ENCODE measurements at places on chromosomes 7 and 10.

- no peak for DNase-seq
Measured at GRCh38 chr7:42831006-42831717, 80.7 kb downstream of the C7orf25 start.

DNA sequence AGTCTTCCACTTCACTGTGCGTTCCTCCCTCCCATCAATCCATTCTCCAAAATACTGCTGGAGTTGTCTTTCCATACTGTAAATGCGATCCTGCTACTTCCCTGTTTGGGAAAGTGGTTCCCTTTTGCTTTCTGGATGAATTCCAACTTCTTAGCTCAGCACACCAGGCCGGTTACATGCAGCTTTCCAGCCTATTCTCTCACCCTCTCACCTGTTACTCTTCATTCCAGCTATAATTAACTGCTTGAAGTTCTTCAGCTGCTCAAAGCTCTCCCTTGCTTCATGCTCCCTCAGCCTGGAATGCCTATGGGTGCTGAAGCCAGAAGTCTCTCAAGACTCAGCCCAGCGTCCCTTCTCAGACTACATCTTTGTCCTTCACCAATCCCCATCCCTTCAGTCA is 6.0 kb upstream of the ZNRF2 start:
- no peak for DNase-seq

- no peak for DNase-seq
Measured at GRCh38 chr10:32326119-32326518, 20.8 kb downstream of the EPC1 start.

DNA sequence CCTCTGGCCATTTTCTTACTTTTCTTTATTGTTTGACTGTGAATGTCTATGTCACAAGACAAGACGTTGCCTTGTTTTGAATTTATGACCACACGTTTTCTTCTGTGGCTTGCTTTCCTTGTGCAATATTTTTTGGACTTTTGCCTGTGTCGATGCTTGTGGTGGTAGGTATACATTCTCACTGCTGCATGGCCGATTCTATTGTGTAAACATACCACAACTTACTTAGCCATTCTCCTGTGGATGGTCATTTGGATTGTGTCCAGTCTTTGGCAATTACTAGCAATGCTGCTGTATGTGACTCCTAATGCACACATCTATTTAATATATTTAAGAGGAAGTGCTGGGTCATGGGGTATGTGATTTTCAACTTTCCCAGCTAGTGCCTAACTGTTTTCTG is 18.0 kb upstream of the DLG5 start:
- DNase-seq = peak; percentile 28

DNA sequence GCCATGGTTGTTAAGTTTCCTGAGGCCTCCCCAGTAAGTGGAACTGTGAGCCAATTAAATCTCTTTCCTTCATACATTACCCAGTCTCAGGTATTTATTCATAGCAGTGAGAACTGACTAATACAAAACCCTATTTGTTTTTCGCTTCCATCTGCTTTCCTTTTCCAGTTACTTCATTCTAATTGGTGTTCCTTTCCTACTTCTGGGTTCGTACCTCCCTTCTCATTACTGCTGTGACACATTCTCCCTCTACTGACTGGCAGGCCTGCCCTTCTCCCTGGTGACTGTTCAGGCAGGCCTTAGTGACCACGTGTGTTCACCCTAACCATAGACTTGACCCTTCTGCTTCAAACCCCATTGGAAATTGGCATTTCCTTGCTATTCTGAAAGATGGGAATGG is 37.7 kb downstream of the MTURN start:
- DNase-seq = no peak

GRCh38 chr10:33664070-33664469 is 329.6 kb upstream of the NRP1 start:
- DNase-seq = no peak

DNA sequence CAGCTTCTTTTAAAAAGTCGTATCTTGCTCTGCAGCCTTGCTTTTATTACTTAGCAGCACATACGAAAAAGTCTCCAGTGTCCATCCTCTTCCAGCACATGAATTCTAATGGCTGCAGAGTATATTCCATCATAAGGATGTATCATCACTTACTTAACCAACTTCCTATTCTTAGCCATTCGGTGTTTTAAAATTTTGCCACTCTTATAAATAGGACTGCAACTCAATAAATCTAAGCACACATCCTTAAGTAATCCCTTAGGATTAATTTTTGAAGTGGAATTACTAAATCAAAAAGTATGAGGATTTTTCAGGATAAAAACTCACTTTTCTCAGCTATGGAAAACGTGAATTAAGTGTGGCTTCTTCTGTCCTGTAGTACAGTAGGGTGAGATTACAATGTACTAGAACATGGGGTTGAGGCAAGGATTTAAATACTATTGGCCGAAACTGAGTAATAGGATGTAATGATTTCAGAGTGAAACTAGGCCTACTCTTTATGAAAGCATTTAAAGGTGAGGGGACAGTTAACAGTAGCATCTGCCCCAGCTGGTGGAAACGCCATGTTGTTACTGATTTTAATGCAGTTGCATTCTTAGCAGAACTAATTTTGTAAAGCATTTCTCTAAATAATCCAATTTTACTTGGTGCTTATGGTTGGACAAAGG is 1035.5 kb downstream of the LRMDA start:
- DNase-seq = no peak

GRCh38 chr10:26334232-26334931 is 103.8 kb upstream of the APBB1IP start:
- no peak for DNase-seq

- no peak for DNase-seq
Measured at GRCh38 chr7:15688279-15688626, 1.8 kb upstream of the MEOX2 start.

DNA sequence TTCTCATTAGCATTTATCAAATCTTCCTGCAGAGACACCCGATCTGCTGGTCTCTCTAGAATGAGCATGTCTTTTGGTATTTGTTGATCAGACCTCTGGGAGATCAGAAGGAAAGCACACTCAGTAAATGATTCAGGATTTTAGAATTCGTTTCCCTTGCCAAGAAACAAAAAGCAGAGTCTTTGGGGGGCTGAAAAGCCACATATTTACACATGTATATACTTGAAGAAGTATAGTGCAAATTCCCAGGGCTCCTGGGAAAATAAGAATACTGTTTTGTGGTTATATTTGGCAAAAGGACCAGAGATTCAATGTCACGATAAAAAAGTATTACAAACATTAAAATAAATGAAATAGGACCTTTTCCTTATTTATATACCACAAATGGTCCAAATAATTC is 100.2 kb downstream of the AGMO start:
- no peak for DNase-seq

DNA sequence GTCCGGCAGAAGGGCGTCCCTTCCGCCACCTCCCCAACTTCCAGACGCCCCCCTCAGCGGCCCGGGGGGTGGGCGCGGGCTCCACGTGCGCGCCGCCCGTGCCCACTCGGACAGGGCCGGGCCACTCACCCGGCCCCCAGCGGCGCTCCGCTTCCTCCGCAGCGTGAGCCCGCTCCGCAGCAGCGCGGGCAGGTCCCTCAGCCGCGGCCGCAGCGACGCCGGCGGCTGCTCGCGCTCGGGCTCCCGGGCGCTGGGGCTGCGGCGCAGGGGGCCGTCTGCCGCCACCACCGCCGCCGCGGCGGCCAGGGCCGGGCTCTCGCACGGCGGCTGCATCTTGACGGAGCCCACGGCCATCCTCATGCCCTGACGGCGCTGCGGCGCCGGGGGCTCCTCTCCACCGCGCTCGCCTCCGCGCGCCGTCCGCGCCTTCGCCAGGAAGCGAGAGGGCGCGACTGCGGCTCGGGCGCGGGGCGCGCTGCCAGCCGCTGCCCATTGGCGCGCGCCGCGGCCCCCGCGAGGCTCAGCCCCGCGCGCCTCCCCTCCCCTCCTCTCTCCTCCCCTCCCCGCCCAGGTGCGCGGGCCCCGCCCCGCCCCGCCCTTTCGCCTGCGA is at the start of gene RAPGEF5:
TSS of gene RAPGEF5 (minus strand) at position 454 of the 610 bp plus-strand sequence. CDS start at position 360, 94 bp downstream.
- peak; percentile 31 for DNase-seq

DNA sequence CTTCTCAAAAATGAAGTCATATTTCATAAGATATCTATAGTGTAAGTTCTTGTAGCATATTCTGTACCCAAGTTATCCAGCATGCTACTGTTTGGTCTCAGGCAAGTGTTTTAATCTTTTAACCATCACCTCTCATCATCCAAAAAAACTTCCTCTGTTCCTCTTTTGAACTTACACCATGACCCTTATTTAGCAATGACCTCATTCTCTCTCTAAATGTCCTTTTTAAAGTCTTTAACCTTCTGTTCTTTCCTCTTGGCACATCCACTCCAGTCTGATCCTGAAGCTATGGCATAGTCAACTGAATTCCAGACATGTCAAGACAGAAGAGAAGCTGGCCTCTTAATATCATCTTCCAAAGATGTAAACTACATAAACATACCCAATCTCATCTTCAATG is 26.2 kb downstream of the PPP3CB start:
- no peak for DNase-seq

DNA sequence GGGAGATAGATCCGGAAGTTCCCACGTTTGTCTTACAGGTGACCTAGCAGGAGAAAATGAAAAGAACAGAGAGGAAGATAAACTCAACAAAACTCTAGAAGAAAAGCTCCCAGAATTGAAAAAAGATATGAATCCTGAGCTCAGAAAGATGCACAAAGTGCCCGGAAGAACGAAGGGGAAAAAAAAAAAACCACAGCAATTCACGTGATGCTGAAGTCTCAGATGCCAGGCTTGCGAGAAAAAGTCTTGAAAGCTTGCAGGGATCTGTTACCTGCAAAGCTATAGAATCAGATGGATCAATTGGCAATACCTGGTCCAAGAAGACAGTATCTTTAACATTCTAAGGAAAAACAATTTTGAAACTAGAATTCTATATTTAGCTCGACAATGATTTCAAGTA is 33.5 kb downstream of the CARD11 start:
- no peak for DNase-seq

GRCh38 chr7:107606303-107606702 is 26.3 kb downstream of the BCAP29 start:
- DNase-seq = no peak

GRCh38 chr7:26413007-26413691 is 121.5 kb downstream of the SNX10 start:
- no peak for DNase-seq

GRCh38 chr10:88538048-88538447 is 45.1 kb downstream of the RNLS start:
- DNase-seq = no peak

DNA sequence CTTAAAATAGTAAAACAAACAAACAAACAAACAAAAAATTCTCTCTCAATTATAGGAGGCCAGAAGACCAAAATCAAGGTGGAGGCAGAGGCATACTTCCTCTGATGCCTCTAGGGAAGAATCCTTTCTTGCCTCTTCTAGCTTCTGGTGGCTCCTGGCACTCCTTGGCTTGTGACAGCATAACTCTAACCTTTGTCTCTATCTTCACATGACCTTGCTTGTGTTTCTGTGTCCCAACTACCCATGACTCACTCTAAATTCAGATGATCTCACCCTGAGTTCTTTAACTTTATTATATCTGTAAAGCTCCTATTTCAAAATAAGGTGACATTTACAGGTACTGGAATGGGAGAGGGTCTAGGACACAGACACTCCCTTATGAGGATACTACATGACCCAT is 88.3 kb upstream of the ANTXRL start:
- no peak for DNase-seq

GRCh38 chr7:29604702-29605101 is 41.1 kb downstream of the PRR15 start:
- DNase-seq = no peak

GRCh38 chr7:158500651-158501052 is 87.0 kb downstream of the PTPRN2 start:
- no peak for DNase-seq

DNA sequence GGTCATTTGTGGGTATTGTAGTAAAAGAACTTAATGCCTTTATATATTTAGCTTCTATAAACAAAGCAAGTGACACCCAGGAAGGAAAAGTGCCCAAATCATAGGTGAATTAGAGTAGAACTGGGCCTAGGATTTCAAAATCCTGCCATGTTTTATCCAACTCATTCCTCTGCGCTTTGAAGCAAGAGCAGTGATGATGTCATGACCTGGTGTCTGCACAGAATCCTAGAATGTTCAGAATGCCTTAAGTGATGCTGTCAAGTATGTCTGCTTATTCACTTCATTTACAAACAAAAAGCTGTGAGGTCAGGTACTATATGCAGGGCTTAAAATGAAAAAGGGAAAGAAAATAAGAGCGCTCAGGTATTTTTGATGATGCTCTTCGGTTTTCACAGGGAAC is 737.2 kb upstream of the ANKRD30A start:
- DNase-seq = no peak

- DNase-seq = no peak
Measured at GRCh38 chr10:122326385-122326784, 48.1 kb upstream of the PLEKHA1 start.

- no peak for DNase-seq
Measured at GRCh38 chr7:96238474-96238873, 83.4 kb downstream of the SLC25A13 start.

- peak; percentile 30 for DNase-seq
Measured at GRCh38 chr7:75639071-75639885, 99.5 kb downstream of the HIP1 start.

DNA sequence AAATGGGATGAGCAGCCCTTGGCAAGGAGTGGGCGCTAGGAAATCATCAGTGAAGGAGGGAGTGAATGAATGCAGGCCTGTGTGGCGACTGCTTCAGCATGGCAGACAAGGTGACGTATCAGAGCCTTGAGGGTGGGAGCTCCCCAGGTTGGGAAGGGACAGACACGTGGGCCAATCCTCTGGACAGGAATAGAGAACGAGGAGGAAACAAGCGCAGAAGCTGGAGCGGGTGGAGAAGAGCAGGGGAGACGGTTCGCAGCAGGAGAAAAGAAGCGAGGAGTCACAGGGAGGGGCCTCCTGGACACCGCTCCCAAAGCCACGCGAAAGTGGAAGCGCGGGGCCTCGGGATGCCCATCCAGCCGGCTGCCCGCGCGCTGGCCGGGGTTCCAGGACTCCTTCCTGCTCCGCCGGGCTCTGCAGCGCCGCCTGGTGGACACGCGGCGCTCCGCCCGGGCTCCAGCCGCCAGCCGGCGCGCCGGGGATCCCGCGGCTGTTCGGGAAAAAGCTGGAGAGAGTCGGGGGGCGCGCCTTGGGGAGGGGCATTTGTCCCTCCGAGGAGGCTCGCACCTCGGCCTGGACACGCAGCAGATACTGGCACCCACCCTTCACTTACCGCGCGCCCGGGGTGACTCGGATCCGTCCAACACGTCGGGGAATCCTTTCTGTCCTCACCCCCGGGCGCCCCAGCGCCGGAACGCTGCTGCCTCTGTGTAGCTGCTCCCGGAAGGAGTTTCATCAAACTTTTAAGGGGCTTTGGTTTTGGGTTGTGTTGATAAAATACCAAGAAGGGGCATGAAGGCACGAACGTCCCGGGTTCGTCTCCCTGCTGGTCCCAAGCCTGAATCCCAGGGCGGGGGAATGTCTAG is 6.3 kb downstream of the ZNF503 start:
- peak; percentile 48 for DNase-seq

GRCh38 chr7:128911423-128912031 is 1.0 kb upstream of the KCP start:
- DNase-seq = no peak

DNA sequence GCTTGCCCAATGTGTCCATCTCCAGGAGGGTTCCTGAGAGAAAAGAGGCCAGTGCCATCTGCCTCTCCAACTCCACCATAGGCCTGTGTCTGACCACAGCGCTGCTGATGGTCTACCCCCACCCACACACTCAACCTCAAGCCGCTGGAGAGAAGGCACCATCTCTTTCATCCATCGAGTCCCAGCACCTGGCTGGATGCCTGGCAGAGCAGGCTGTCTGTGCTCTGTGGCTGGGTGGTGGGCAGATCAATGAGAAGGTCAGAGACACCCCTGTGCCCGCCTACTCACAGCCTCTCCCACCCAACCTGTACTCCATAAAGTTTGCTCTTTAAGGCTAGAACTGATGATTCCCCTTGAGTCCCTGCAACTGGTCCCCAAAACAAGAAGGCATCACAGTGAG is 58.0 kb downstream of the CLRN3 start:
- DNase-seq = no peak

Data from hematopoietic multipotent progenitor cell treated with erythropoietin and hydrocortisone succinate and interleukin-3 and kit ligand, for 6 days (in vitro differentiated cells).